ENCODE measurements at places on chromosomes 6 and 20.

- no peak overlapping the region for H3K27ac ChIP-seq
- no peak overlapping the region for H3K4me3 ChIP-seq
- H3K36me3 ChIP-seq = no peaks in the 10 kb centered on the region
- H3K4me1 ChIP-seq = no peaks in the 10 kb centered on the region
Measured at GRCh38 chr20:60389882-60390281, 431.7 kb downstream of the CDH26 start.

DNA sequence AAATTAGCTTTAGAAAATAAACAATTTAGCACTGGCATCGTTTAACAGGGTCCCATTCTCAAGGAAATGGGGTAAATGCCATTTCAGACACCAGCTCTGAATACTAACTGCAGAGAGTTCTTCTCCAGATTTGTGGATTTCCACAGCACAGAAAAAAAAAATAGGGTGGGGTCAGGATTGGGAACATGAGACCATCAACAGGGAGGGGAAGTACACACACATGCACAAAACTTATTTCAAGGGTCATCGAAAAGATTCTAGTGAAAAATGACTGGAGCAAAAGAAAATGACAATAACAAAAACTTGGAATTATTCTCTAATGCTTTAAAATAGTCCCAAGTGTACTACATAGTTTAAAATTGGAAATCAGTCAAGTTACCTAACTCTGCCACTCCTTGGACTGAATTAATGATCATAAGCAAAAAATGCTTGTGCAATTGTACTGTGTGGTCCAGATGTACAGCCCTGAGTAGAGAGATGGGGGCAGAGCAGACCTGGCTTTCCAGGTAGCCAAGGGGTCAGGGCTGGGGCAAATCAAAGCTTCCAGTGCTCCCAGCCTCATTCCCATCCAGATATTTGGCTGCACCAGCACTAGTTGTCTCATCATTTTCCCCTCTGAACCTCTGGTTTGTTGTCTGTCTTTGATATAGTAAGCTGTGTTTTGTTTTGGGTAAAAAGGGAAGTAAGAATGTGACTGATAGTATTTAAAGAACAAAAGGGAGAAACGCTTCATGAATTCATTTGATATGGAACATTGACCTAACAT is 152.4 kb downstream of the SOBP start:
- H3K4me1 ChIP-seq = no peaks in the 10 kb centered on the region
- H3K36me3 ChIP-seq = no peaks in the 10 kb centered on the region
- H3K4me3 ChIP-seq = no peak overlapping the region
- H3K27me3 ChIP-seq = peaks cover 65% of the 10 kb centered on the region
- no peak overlapping the region for H3K27ac ChIP-seq

GRCh38 chr6:31901415-31901952 is 402 bp downstream of the ZBTB12 start:
- H3K27ac ChIP-seq = no peak overlapping the region
- peak overlapping the region; percentile 64 for H3K4me3 ChIP-seq
- peaks cover 37% of the 10 kb centered on the region for H3K4me1 ChIP-seq
- peaks cover 14% of the 10 kb centered on the region for H3K36me3 ChIP-seq
- DNase-seq = peak; percentile 74
- H3K27me3 ChIP-seq = peaks cover 33% of the 10 kb centered on the region

GRCh38 chr6:33547499-33547898 is 32.6 kb downstream of the BAK1 start:
- peak overlapping the region; percentile 87 for H3K27ac ChIP-seq
- no peaks in the 10 kb centered on the region for H3K36me3 ChIP-seq
- DNase-seq = no peak
- H3K4me3 ChIP-seq = peak overlapping the region; percentile 7
- no peaks in the 10 kb centered on the region for H3K27me3 ChIP-seq

DNA sequence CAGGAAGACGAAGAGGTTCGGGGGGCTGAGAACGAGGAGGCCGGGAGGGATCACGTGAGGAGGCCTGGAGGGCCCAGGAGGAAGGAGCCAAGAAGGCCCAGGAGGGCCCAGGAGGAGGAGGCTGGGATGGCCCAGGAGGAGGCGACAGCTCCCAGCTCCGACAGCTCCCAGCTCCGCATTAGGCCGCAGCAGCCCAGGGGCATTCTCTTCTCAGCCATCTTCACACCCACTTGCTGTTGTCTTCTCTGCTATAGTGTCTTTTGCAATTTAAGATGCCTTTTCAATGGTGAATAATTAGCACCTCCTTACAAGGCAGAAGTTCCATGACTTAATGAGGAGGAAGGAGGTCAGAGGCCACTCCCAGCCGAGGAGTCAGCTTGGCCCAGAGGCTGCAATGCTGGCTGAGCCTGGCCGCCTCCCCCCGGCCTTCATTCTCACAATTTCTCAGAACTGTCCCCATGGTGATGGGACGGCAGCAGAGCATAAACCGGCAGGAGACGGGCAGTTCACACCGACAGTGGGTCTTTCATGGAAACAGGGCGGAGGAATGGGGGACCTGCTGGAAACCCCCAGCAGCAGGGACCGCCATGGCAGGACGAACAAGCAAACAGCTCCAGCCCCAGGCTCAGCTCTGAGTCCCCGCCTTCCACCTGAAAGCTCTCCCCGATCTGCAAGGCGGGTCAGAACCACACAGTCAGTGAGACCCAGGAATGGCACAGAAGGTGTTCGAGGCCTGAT is 45.1 kb downstream of the WDR27 start:
- H3K27ac ChIP-seq = no peak overlapping the region
- H3K4me1 ChIP-seq = peaks cover 10% of the 10 kb centered on the region
- H3K27me3 ChIP-seq = no peaks in the 10 kb centered on the region
- no peak for DNase-seq

- H3K36me3 ChIP-seq = peaks cover 23% of the 10 kb centered on the region
- H3K4me1 ChIP-seq = peaks cover 13% of the 10 kb centered on the region
- H3K4me3 ChIP-seq = no peak overlapping the region
- no peak overlapping the region for H3K27ac ChIP-seq
- no peaks in the 10 kb centered on the region for H3K27me3 ChIP-seq
Measured at GRCh38 chr6:20846602-20847028, 312.4 kb downstream of the CDKAL1 start.

DNA sequence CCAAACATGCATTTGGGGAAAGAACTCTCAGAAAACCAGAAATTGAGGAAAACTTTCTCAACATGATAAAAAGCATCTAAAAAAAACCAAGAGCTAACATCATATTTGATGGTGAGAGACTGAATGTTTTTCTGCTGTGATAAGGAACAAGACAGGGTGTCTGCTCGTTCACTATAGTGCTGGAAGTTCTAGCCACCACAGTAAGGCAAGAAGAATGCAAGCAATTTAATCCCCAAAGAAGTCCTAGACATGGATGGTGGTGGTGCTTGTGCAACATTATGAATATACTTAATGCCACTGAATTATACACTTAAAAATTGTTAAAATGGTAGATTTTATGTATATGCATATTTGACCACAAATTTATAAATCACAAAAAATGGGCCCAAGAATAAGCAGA is 53.4 kb downstream of the LYRM2 start:
- H3K27me3 ChIP-seq = peaks cover 10% of the 10 kb centered on the region
- no peaks in the 10 kb centered on the region for H3K4me1 ChIP-seq
- H3K36me3 ChIP-seq = no peaks in the 10 kb centered on the region

DNA sequence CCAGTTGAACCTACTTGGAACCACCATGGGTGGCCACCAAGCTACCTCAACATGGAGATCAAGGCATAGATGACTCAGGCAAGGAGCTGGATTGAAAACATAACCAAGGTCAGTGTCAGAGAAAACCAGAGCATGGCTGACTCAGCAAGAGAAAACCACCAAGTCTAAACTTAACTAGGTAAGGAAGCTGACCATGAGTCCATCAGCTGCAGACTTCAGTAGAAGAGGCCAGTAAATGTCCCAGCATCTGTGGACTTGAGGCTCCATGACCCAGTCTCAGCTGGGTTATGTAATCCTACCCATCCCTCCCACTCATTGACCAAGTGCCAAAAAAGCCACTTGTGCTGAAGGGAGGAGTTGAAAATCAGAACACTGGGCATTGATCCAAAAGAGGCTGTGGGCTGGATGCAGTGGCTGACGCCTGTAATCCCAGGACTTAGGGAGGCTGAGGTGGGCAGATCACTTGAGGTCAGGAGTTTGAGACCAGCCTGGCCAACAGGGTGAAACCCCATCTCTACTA is 93.7 kb upstream of the CBLN4 start:
- H3K27me3 ChIP-seq = no peaks in the 10 kb centered on the region
- no peaks in the 10 kb centered on the region for H3K4me1 ChIP-seq
- H3K27ac ChIP-seq = no peak overlapping the region

GRCh38 chr6:69866770-69867638 is 648 bp downstream of the COL19A1 start:
- peak; percentile 68 for DNase-seq
- H3K27me3 ChIP-seq = peaks cover 44% of the 10 kb centered on the region
- no peak overlapping the region for H3K27ac ChIP-seq
- H3K36me3 ChIP-seq = no peaks in the 10 kb centered on the region

DNA sequence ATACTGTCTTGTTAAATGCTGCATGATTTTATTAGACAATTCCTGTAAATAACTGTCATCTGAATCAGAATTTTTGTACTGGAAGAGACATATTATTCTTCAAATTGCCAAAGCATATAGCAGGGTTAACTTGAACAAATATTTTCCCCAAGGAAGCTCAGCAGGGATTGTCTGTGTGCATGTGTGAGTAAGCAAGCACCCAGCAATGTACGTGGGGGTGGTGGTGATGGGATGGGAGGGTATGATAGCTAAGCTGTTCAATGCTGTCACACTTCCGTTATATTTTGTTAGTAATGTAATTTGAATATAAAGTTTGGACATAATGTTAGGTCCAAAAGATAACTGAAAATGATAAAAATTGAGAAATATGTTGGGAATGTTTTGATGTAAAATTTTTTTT is 118.1 kb downstream of the MYB start:
- no peaks in the 10 kb centered on the region for H3K27me3 ChIP-seq
- no peak for DNase-seq
- H3K4me1 ChIP-seq = no peaks in the 10 kb centered on the region
- no peak overlapping the region for H3K4me3 ChIP-seq

DNA sequence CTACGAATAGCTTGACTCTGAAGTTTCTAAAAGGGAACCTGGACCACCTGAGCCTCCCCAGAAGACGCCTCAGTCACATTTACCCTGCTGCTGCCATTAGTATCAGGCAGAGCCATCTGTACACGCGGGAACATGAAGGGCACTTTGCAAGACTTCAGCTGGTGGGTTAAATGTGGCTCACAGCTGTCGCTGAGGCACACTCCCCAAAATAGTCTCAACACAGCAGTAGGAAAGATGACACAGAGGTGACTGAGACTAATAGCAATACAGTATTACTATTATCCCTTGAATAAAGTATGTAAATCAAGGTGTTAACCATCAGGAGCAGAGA is 29.0 kb downstream of the PSMB1 start:
- DNase-seq = no peak
- H3K27me3 ChIP-seq = peaks cover 22% of the 10 kb centered on the region
- no peak overlapping the region for H3K4me3 ChIP-seq
- H3K27ac ChIP-seq = no peak overlapping the region
- H3K4me1 ChIP-seq = peaks cover 8% of the 10 kb centered on the region

GRCh38 chr6:22804620-22805261 is 235.4 kb downstream of the HDGFL1 start:
- no peaks in the 10 kb centered on the region for H3K27me3 ChIP-seq
- no peaks in the 10 kb centered on the region for H3K4me1 ChIP-seq
- H3K4me3 ChIP-seq = no peak overlapping the region
- no peak for DNase-seq
- H3K27ac ChIP-seq = no peak overlapping the region

GRCh38 chr6:45590696-45591184 is 213.0 kb upstream of the SUPT3H start:
- H3K27me3 ChIP-seq = peaks cover 3% of the 10 kb centered on the region
- DNase-seq = no peak
- no peak overlapping the region for H3K4me3 ChIP-seq
- H3K36me3 ChIP-seq = peaks cover 25% of the 10 kb centered on the region
- H3K27ac ChIP-seq = no peak overlapping the region
- peaks cover 87% of the 10 kb centered on the region for H3K4me1 ChIP-seq

DNA sequence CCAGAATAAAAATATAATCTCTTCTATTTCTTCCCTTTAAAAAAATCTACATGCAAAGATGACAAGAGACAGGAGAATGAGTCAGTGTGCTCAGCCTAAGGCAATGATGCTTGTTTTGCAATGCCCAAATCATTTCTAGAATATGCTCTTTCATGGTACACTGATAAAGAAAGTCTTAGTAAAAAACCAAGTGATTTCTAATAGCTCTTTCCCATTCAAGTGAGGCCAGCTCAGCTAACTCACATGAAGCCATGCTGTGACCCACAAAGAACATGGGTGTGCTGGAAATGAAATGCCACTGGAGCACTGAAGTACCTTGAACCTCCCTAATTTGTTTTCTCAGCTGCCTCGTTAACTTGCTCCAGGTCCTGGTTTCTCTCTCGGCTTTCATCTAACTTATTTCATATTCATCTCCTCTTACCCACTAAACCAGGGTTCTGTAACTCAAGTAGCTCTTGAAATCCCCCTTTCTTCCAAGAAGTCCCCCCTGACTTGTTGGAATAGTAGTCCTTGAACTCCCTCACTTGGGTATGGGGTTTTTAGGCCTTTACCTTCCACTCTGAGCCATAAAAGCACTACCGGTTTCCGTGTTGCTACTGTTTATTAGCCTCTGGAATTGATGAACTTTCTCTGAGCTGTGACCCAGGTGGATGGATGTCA is 92.7 kb downstream of the IRF4 start:
- peaks cover 74% of the 10 kb centered on the region for H3K4me1 ChIP-seq
- peak overlapping the region; percentile 35 for H3K27ac ChIP-seq
- no peaks in the 10 kb centered on the region for H3K27me3 ChIP-seq
- peaks cover 59% of the 10 kb centered on the region for H3K36me3 ChIP-seq
- no peak for DNase-seq

GRCh38 chr6:128676456-128676855 is 156.1 kb upstream of the PTPRK start:
- no peaks in the 10 kb centered on the region for H3K27me3 ChIP-seq
- DNase-seq = no peak
- H3K4me1 ChIP-seq = no peaks in the 10 kb centered on the region
- no peak overlapping the region for H3K27ac ChIP-seq

DNA sequence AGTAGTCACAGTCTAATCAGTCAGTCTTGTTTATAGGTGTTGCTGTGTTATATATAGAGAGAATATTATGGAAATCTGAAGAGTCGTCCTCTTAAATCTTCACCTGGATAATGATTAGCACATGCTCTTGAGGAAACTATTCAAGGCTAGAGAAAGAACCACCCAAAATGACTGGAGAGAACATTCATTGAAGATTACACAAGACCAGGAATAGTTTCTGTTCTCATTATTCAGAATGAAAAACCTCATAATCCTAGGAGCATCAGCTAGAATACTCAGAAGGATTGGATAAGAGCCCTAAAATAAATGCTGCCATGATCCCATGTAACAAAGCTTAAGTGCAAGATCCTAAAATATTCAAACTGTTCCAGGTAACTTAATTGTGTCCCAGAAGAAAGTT is 278.2 kb upstream of the PREP start:
- no peaks in the 10 kb centered on the region for H3K4me1 ChIP-seq
- H3K27ac ChIP-seq = no peak overlapping the region
- H3K36me3 ChIP-seq = no peaks in the 10 kb centered on the region
- no peak for DNase-seq

DNA sequence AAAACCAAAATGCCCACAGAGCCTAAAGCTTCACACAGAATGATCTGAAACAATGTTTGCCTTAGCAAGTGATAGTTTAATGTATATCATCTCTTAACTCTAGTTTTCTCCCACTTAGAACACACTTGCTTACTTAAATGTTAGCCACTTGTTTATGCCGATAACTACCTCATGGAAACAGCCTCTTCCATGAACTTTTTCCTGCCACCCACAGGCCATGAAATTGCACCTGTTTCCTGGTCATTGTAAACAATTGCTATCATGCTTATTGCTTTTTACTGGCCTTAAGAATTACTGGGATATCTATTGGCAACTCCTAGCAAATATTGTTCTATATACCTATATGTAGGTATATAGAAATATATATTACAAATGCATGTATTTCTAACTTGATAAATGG is 231.1 kb downstream of the HDGFL1 start:
- DNase-seq = no peak
- H3K4me3 ChIP-seq = no peak overlapping the region
- H3K4me1 ChIP-seq = no peaks in the 10 kb centered on the region
- no peak overlapping the region for H3K27ac ChIP-seq
- H3K36me3 ChIP-seq = no peaks in the 10 kb centered on the region
- H3K27me3 ChIP-seq = no peaks in the 10 kb centered on the region

All from activated naive CD4-positive, alpha-beta T cell treated with anti-CD3 and anti-CD28 coated beads, Interleukin-2, amount 10 ng/mL, durations not matched to agents 7 days and 5 days (primary cell).